Foreskin fibroblast (primary cell): ENCODE measurements at places on chromosomes 6 and 20.

DNA sequence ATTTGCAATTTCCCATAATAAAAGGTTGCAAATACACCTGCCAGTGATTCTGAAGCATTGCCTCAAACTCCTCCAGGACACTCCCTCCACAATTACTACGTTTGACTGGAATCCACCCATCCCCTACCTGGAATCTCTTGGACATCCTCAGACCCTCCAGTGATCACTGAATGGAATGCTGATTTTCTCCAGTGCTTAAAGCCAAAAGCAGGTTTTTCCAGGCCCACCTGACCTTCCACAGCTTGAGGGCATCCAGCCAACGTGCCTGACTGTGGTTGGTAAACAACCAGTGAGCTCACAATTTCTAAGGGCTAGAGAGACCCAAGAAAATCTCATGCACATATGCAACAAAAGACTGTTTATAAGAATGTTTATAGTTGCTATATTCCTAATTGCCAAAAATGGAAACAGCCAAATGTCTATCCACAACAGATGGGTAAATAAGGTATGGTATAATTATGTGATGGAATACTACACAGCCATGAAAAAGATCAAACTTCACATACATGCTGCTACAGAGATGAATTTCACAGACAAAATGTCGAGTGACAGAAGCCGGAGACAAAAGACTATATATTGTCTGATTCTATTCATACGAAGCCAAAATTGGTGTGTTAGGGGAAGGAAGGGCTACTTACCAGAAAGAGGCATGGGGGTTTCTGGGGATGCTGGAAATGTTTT is 147.1 kb upstream of the RREB1 start:
- no peak for DNase-seq

DNA sequence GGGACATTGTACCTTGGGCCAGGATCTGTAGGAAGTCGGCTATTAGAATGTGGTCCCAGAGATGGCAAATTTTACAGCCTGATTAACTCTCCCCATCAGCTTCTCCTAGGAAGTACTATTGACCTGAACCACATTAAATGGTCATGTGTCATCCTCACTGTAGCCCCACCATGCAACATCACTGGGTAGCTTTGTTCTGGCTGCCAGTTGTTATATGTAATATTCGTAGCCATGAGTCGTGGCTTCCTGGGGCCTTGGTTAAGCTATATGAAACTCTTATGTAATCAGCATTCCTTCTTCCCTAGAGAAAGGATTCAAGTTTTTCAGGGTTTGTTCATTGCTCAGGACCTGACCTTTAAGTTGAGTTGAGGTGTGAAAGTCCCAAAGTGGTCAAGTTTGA is 125.7 kb downstream of the ANKS1A start:
- peak; percentile 90 for DNase-seq

- DNase-seq, result peak; percentile 55
Measured at GRCh38 chr6:48325701-48326100, 214.7 kb upstream of the PTCHD4 start.

DNA sequence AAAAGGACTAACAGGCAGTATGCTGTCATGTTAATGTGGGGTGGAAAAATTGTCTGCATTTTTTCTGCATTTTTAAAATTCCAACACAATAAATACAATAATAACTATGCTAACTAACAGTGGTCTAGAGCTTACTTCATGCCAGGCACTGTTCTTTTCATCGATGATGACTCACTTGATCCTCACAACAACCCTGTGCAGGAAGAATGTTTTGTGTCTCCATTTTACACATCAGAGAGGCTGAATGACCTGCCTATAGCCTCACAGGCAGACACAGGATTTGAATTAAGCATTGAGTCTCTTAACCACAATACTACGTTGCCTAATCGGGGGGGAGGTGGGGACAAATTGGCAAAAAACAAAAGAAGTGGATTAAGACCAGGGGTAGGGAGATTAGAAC is 26.9 kb upstream of the FANCE start:
- DNase-seq, result peak; percentile 91

DNA sequence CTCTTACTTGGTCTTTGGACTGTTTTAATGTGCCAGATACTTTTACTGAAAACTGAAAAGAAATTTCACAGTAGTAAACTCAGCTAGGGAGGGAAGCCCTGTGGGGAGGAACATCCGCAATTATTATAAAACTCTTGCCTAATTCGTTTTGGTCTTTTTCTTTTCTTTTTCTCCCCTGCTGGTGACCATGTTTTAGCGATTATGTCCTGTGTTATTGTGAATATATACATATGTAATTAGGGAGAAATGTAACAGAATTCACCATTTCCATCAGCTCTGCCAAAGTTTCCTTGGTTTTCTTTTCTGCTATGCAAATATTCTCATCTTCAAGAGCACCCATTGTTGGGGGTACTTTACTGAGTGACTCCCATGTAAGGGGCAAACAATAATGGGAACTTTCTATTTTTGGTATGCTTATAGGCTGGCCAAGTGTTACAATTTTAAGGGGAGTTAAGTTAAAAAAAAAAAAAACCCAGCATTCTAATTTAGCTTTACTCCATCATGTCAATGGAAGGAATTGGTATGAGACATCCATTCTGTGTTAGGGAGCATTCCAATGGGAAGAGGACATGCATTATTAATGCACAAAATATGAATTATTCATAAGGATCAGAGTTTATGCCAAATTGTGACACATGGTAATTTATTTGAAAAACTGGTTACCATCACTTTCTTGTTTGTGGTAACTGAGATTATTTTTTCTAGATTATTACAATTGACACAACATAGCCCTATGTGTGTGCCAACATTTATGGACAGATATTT is 2.0 kb downstream of the DOK5 start:
- DNase-seq, result no peak

- DNase-seq, result peak; percentile 25
Measured at GRCh38 chr6:166683477-166683876, 56.4 kb upstream of the RPS6KA2 start.

DNA sequence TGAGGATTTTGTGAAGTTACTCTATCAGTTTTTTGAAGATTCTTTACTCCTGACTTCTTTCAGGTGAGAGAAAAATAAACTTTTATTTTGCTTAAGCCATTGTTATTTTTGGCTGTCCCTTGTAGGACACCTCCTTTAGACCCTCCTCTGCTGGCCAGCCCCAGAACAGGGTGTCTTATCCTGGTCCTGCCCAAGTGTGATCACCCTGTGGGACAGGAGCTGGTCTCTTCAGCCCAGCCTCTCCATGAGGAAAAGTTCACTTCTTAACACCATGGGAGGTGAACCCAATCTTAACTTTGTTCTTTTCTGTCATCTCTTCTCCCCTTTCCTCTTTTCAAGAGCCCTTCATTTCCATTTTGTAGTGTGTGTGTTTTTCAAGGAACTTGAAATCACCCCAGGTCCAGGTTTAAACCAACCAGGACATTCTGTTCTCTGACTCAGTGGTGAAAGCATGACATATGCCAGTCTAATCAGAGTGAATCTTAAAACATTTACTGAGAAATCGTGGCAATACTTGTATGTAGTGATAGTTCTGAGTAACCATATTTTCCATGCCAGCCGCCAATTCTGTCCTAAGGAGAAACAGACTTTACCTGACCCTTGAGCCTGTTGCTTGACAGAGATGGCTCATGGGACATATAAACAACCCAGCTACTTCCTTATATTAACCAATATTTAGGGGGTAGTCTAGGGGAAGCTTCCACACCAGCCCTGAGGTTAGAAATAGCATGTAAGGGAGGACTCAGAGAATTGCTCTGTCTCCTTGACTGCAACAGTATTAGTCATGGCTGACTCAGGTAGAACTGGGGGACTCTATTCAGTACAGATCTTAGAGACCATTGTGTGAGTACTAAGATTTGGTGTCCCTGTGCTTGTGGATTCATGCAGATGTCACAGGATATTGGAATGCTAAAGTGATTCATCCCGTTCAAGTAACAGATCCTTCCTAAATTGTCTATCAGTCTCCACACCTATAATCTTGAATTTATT is 48.8 kb downstream of the FLRT3 start:
- DNase-seq, result peak; percentile 83

DNA sequence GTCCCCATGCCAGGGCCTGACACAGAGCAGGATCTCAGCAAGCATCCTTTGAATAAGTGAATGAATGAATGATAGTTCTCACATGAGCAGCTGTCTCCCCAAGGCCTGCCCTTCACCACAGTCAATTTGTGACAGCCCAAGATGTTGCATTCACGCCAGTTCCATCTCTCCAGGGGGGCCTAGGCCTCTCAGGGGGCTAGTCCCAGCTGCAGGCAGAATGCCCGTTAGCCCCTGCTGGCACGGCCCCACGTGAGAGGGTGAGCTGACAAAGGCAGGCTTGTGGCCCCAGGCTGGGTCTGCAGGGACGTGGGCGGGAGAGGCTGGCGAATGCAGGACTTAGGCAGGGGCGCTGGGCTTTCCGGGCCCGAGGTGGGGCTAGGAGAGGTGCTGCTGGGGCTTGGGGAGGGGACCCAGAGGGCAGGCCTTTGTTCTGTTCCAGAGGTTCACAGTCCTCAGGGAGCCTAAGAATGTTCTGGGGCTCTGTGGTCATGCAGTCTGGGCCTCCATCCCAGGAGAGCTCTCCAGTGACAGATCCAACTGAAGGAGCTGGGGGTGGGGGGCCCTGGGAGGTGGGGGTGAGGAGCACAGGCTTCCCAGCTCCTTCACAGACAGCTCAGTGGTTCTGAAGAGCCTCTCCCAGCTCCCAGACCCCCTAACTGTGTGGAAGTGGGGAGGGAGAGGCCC is 30.5 kb upstream of the TLDC2 start:
- DNase-seq, result no peak

GRCh38 chr6:42726026-42726425 is 3.6 kb upstream of the PRPH2 start:
- DNase-seq, result peak; percentile 58
